Caco-2 (cell line): ENCODE measurements at places on chromosomes 11 and 22.

DNA sequence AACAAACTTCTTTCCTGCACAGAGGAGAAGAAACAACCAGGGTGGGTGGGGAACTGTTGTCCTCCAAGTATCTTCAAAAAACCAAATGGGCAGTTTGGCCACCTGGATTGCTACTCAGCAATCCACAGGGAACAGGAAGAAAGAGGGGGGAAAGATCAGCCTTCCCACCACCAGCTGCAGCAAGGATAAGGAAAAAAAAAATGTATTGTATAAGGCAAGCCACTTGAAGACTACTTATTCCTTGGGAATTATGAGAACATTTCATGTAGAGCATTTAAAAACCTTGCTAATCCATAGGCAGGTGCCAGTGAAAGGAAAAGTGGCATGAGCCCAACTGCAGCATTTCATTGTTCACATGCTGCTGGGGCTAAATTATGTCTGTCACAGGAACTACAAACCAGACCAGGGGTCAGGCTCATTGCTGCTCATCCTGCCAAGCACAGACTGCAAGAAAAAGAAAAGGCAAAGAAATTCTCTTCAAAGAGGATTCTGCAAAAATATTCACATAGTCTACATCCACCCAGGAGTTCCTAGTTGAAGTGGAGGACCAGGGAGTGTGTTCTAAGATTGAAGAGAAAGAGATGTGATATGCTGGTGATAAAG, 2.2 kb downstream of the RAB30 start:
- DNase-seq, result no peak

DNA sequence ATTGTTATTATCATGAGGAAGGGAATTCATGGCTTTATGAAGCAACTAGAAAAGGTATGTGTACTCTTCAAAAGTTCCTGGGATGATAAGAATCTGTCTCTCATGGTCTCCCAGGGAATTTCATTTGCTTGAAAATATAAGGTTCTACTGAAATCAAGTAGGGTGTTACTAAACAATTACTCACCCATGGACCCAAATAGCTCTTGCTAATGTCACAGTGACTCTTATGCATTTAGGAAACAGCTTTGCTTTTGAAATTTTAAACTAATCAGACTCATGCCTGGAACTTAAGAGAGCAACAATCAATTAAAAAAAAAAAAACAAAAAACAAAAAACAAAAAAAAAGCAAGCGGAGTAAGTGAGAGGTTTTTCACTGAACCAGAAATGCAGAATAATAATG, 1546.3 kb upstream of the TENM4 start:
- DNase-seq, result no peak

- no peak for DNase-seq
Measured at GRCh38 chr22:50190941-50191741, 5.4 kb downstream of the TRABD start.

- no peak for DNase-seq
Measured at GRCh38 chr22:19942157-19943081, 801 bp upstream of the TXNRD2 start.

- no peak for DNase-seq
Measured at GRCh38 chr11:1505480-1505879, 18.9 kb upstream of the MOB2 start.

DNA sequence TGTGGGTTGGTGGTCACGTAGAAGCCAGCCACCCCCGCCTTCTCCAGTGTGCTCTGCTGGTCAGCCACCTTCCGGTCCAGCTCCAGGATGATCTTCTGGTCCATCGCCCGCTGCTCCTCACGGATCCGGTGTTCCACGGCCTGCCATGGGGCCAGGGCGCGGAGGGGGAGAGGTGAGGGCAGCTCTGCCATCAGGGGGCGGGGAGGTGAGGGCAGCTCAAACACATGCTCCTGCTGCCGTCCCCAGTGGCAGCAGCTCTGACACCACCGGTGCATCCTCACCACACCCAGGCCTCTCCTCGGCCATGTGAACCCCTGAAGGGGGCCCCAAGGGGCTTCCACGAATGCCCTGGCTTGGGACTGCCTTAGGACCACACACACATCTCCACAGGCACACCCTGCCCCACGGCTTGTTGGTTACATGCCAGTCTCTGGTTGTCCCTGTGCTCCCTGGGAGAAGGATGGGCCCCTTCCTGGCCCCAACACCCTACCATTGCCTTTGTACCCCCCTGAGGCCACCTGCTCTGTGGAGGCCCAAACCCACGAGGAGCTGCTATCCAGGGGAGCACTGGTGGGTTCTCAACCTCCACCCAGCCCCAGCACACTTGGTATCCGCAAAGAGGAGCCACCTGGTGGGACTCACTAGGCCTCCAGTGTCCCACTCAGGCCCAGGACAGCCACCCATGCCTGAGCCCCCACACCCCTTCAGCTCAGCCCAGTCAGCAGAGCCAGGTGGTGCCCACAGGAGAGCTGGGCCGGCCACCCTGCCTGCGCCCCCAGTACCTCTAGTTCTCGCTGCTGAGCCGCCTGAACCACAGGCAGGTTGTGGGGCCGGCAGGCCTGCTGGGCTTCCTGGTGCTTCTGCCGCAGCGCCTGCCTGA, 4.3 kb downstream of the DGCR6L start:
- no peak for DNase-seq

DNA sequence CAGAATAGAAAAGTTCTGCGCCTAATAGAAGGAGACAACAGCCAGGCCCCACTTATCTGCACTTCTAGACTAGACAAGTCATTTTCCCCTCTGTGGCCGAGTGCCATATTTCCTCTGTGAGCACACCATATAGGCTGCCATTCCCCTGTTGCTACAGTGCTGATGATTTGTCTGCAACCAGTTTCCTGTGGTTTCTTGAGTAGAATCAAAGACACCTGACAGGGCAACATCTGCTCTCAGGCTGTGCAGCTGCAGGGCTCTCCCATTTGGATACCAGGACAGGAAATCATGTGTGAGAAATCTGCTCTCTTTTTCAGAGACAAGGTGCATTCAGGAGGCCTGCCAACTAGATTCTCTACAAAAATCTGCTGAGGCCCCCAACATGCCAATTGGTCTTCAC, 879.3 kb downstream of the DLG2 start:
- DNase-seq, result no peak

- no peak for DNase-seq
Measured at GRCh38 chr22:27843441-27843840, 41.9 kb upstream of the MN1 start.

DNA sequence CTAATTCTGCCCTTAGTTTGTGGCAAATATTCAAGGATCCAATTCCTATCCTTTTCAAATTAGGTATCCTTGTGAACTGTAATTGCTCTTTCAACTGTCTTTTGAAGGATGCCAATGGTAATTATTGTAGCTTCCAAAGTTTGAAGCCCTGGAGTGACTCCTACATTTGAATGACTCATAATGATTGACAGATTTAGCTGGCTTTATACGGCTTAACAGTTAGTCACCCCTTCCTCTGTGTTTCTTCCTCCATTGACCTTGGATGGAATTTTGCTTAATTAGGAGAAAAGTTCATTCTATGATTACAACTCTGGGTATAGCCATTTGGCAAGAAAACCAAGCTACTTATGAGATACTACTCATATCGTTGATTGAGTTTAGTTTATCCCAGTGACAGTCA, 639.3 kb upstream of the KIRREL3 start:
- DNase-seq, result no peak

DNA sequence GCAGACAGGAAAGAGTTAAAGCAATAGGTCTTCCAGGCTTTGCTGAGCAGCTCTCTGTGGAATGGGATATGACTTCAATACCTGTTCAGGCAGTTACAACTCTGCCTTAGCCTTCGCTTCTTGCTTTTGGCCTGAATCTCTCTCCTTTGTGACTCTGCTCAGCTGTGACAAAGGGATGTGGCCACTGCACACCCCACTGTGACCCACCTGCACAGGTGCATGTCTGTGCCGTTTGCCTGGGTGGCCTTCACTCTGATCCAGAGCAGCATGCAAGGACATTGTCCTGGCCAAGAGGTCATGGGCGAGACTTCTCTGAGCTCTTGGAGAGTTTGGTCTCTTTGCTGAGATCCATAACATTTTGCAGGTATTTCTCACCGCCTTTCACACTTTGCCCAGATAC, 891.3 kb downstream of the BRD1 start:
- no peak for DNase-seq

GRCh38 chr22:32859743-32860142, 58.2 kb downstream of the TIMP3 start:
- no peak for DNase-seq
